ENCODE measurements at places on chromosomes 2 and 18. TPM values are rescaled to one million over a fixed set of nuclear protein-coding genes. Genes with fewer than 3 reads are reported as not detected.

Gene ICOS
- total RNA-seq, result not detected

Gene PROM2
- not detected for total RNA-seq

Gene FOXD4L1
- total RNA-seq, result 0.37 TPM

Gene GLI2
- 28.5 TPM for total RNA-seq
